Activated CD4-positive, alpha-beta T cell treated with anti-CD3 and anti-CD28 coated beads, Interleukin-2, amount 10 ng/mL, durations not matched to agents 24 days and 14 days (primary cell): ENCODE measurements at places on chromosomes 2 and 18. TPM values are rescaled to one million over a fixed set of nuclear protein-coding genes. Genes with fewer than 3 reads are reported as not detected.

GRCh38 chr18:51154431-51155063 lies 42.9 kb downstream of the MEX3C start:
- no peaks in the 10 kb centered on the region for H3K36me3 ChIP-seq
- H3K4me3 ChIP-seq, result peak overlapping the region; percentile 80
- H3K27me3 ChIP-seq, result no peaks in the 10 kb centered on the region
- H3K4me1 ChIP-seq, result peaks cover 48% of the 10 kb centered on the region

DNA sequence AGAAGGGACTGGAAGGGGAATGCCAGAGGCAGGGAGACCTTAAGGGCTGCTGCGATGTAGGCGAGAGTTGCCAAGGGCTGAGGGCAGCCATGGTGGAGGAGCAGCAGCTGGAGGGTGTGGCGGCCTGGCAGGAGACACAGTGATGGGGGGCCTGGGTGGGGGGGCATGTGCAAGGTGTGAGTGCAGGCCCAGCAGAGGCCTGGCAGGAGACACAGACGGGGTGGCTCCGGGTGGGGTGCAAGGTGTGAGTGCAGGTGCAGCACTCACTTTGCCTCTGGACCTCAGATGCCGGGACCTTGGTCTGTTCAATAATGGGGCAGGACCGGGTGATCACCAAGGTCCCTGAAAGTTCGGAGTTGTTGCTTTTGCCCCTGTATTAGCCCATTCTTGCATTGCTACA lies 76.2 kb upstream of the ODC1 start:
- H3K4me3 ChIP-seq, result no peak overlapping the region
- no peaks in the 10 kb centered on the region for H3K36me3 ChIP-seq
- H3K27ac ChIP-seq, result no peak overlapping the region
- no peaks in the 10 kb centered on the region for H3K27me3 ChIP-seq

RBKS gene
- 1.3 and 1.4 TPM in 2 replicates for total RNA-seq

EFR3B gene
- 0.09 and 0.12 TPM in 2 replicates for total RNA-seq
